Spleen (tissue), 13 donors: ENCODE measurements at places on chromosomes 2 and 18. TPM values are rescaled to one million over a fixed set of nuclear protein-coding genes. Genes with fewer than 3 reads are reported as not detected.
A peak's percentile ranks its signal among the peaks of the same experiment; 100 is the strongest.

- no peaks in the 10 kb centered on the region for H3K36me3 ChIP-seq
- no peak for DNase-seq
- peak overlapping the region; percentile 50 for H3K27ac ChIP-seq
- H3K4me3 ChIP-seq, result no peak overlapping the region
- no peaks in the 10 kb centered on the region for H3K27me3 ChIP-seq
These were observed 152.0 kb upstream of the ZEB2 start for GRCh38 chr2:144671695-144672455.

DNA sequence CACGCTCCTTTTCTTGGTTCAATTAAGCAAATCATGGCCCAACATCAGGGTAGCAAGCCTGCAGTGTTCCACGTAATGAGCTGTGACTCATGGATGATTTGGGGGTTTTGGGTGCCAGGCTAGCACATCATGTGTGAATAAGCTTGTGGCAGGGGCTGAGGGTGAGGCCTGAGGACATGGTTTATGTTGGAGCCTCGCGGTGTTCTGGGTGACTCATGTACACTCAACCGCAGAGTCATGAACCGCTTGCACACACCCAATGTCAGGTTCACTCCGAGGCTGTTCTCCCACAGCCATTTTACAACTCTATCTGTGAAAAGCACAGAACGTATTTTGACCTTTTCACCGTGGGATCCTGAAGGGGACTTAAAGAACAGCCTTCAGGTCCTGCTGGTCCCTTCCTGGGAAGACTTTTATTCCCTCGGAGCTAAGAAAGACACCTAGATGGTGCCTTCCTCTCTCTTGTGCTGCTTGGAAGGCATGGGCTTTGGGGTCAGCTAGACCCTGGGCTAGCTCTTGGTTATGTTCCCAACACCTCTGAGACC lies 139.9 kb upstream of the ZEB2 start:
- no peaks in the 10 kb centered on the region for H3K4me1 ChIP-seq
- no peaks in the 10 kb centered on the region for H3K36me3 ChIP-seq
- no peak overlapping the region for H3K4me3 ChIP-seq

GRCh38 chr18:48521723-48522122 lies 17.1 kb upstream of the CTIF start:
- no peaks in the 10 kb centered on the region for H3K36me3 ChIP-seq
- H3K4me3 ChIP-seq, result no peak overlapping the region

DNA sequence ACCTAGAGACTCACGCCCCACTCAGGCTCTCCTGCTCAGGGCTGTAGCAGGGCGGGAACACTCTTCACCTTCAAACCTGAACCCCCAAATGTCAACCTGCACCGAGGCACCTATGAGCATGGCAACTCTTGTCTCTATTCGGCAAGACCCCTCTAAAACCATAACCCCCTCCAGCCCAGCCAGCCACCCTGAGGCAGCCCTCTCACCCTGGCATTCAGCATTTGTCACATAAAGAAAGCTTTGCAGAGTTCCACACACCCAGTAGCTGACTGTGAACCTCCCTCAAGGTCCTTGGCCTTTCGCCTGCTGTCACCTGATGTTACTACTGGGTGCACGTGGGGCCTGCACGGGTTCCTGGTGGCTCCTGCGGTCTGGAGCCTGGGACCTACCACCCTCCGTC lies 97.2 kb upstream of the ALKAL2 start:
- no peaks in the 10 kb centered on the region for H3K27me3 ChIP-seq
- no peaks in the 10 kb centered on the region for H3K36me3 ChIP-seq
- no peak overlapping the region for H3K27ac ChIP-seq
- H3K4me1 ChIP-seq, result no peaks in the 10 kb centered on the region
- no peak for DNase-seq
- no peak overlapping the region for H3K4me3 ChIP-seq

DNA sequence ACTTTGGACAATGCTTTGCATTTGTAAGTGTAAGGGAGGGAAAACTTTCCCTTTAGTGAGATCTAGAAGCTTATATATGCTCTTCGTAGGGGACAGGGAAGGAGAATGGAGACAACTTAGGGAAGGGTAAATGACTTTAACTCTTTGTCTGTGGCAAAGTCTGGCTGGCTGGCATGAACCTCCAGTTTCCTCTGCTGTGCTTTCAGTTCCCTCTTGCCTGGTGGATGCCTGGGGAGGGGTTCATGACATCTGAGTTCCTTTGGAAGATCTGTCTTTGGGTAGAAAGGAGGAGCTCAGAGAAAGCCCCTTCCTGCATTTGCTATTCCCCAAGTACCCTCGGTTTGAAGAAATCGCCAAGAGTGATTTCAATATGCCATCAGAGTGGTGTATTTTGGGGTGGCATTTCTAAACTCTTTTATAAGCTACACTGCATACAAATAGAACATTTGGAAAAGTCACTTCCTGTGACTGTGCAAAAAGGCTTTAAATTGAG lies 143.6 kb downstream of the VAPA start:
- peaks cover 53% of the 10 kb centered on the region for H3K4me1 ChIP-seq
- peak overlapping the region; percentile 75 for H3K27ac ChIP-seq
- H3K36me3 ChIP-seq, result no peaks in the 10 kb centered on the region
- no peaks in the 10 kb centered on the region for H3K27me3 ChIP-seq

GRCh38 chr2:86623043-86623493 lies 597 bp downstream of the RNF103 start:
- peak; percentile 93 for DNase-seq
- no peaks in the 10 kb centered on the region for H3K36me3 ChIP-seq
- peak overlapping the region; percentile 100 for H3K27ac ChIP-seq
- no peaks in the 10 kb centered on the region for H3K27me3 ChIP-seq

DNA sequence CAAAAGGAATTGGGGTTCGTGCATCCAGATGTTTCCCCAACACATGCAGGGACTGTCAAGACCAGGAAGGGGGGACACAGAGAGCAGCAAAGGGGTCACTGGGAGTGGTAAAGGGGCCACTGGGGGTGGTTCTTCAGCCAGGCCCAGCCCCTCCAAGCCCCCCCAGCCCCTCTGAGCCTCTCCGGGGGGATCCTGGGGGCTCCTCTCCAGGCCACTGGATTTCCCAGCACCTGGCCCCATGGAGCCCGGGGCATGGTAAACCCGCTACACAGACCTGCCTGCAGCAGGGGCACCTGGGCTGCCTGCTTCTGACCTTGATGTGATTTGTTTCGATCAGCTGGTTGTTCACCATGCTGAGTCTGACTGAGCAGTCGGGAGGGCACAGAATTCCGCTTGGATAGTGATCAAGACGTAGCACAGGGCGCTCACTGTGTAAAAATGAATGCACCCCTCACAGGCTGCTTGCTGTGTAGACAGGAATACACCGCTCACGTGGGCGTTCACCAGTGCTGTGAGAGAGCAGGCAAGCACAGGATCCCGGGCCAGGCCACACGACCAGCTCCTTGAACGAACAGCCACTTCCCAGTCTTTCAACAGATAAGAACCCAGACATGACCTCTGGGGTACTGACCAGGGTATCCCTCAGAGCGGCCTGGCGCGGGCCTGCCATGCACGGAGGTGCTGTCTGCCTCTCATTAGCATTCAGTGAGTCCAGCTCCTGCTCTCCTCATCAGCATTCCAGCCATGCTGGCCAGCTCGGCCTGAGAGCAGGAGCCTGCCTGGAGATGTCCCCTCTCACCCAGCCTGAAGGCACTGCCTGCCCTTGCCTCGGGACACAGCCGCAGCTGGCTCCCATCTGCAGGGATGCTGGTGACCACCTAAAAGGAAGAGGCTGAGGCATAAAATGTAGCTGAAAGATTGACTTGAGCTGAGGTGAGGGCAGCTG lies 73.3 kb upstream of the OTOS start:
- no peaks in the 10 kb centered on the region for H3K4me1 ChIP-seq
- no peak overlapping the region for H3K4me3 ChIP-seq
- peaks cover 14% of the 10 kb centered on the region for H3K27me3 ChIP-seq
- H3K27ac ChIP-seq, result no peak overlapping the region

- H3K27ac ChIP-seq, result no peak overlapping the region
- H3K36me3 ChIP-seq, result no peaks in the 10 kb centered on the region
- H3K4me1 ChIP-seq, result peaks cover 44% of the 10 kb centered on the region
- DNase-seq, result no peak
- H3K27me3 ChIP-seq, result no peaks in the 10 kb centered on the region
- H3K4me3 ChIP-seq, result no peak overlapping the region
These were observed 23.5 kb downstream of the GPD2 start for GRCh38 chr2:156459720-156460119.

GRCh38 chr2:9708683-9709538 lies 78.1 kb upstream of the YWHAQ start:
- H3K4me1 ChIP-seq, result peaks cover 11% of the 10 kb centered on the region
- H3K4me3 ChIP-seq, result no peak overlapping the region
- H3K27me3 ChIP-seq, result no peaks in the 10 kb centered on the region
- H3K27ac ChIP-seq, result no peak overlapping the region
- DNase-seq, result no peak

DNA sequence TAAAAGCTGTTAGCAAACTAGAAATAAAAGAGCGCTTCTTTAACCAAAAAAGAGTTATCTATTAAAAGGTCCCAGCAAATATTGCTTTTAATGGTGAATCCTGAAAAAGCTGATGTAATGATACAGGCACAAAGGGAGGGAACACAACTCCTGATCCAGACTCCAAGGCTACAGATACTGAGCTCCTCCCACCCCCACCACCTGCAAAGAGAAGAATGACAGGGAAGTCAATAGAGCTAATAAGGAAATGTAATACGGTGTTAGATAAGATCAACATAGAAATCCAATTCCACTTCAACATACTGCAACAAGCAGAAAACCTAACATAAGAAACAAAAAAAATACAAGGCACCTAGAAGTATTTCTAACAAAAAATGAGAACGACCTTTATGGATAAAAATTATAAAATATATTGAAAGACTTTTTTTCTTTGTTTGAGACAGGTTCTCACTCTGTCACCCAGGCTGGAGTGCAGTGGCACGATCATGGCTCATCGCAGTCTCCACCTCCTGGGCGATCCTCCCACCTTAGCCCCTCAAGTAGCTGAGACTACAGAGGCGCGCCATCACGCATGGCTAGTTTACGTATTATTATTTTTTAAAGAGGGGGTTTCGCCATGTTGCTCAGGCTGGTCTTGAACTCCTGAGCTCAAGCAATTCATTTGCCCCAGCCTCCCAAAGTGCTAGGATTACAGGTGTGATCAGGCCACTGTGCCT lies 192.2 kb downstream of the HDAC4 start:
- no peaks in the 10 kb centered on the region for H3K27me3 ChIP-seq
- peaks cover 7% of the 10 kb centered on the region for H3K36me3 ChIP-seq
- no peak overlapping the region for H3K27ac ChIP-seq
- no peak overlapping the region for H3K4me3 ChIP-seq

GRCh38 chr2:203743441-203743981 lies 37.1 kb downstream of the CD28 start:
- H3K4me1 ChIP-seq, result peaks cover 4% of the 10 kb centered on the region
- no peak overlapping the region for H3K4me3 ChIP-seq
- no peak for DNase-seq
- no peaks in the 10 kb centered on the region for H3K36me3 ChIP-seq

- H3K4me1 ChIP-seq, result no peaks in the 10 kb centered on the region
- H3K36me3 ChIP-seq, result no peaks in the 10 kb centered on the region
- no peaks in the 10 kb centered on the region for H3K27me3 ChIP-seq
- no peak overlapping the region for H3K4me3 ChIP-seq
- DNase-seq, result no peak
These were observed 38.2 kb upstream of the ACTR3 start for GRCh38 chr2:113851640-113852039.

- no peak for DNase-seq
- no peaks in the 10 kb centered on the region for H3K4me1 ChIP-seq
- no peaks in the 10 kb centered on the region for H3K27me3 ChIP-seq
- H3K36me3 ChIP-seq, result no peaks in the 10 kb centered on the region
These were observed 864.6 kb downstream of the SUCLG1 start for GRCh38 chr2:83594241-83595120.

- no peaks in the 10 kb centered on the region for H3K4me1 ChIP-seq
- H3K4me3 ChIP-seq, result no peak overlapping the region
These were observed 587.4 kb upstream of the SETBP1 start for GRCh38 chr18:44093253-44093652.

DNA sequence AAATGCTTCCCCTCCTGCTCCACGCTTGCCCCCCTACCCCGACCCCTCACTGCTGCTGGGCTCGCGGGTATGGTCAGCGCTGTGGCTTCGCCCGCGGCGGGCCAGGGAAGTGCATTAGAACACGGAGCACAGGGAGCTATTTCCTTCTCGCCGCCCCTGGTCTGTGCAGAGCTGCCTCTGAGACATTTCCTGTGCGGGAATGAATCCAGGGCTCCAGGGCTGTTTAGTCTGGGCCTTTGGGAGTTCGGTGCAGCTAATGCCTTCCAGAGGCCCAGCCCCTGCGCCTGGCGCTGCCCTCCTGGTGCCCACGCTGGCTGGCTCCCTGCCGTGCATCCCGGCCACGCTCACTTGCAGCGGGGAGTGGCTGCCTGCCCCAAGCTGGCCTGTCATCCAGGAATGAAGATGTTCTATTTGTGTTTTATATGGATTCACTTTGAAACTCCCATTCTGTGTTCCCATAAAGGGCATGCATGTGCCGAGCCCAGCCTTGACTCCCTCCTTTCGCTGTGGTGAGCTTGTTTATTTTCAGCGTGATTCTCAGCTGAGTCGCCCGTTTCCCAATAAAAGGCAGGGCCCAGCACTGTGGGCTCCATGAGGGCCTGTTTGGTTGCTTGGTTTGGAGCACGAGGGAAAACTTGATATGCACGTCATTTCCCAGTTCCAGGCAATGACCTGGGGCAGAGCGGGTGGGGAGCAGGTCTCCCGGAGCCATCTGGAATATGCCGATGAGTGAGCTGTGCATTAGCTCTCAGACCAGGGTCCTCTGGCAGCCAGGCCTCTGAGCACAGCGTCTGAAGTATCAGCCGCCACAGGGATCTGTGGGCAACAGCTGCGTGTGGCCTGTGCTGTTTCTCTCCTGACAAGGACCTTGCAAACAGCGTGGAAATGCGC lies 42.7 kb downstream of the SH3RF3 start:
- no peak overlapping the region for H3K27ac ChIP-seq
- H3K4me1 ChIP-seq, result peaks cover 12% of the 10 kb centered on the region
- no peak for DNase-seq
- no peaks in the 10 kb centered on the region for H3K27me3 ChIP-seq
- H3K36me3 ChIP-seq, result no peaks in the 10 kb centered on the region
- no peak overlapping the region for H3K4me3 ChIP-seq

GRCh38 chr2:206856513-206856912 lies 82.8 kb upstream of the CPO start:
- no peak for DNase-seq
- H3K27ac ChIP-seq, result no peak overlapping the region
- no peak overlapping the region for H3K4me3 ChIP-seq
- no peaks in the 10 kb centered on the region for H3K27me3 ChIP-seq

The GAREM1 gene
- total RNA-seq, result 6.9 TPM

The STARD7 gene
- 89.8 TPM for total RNA-seq

The REG3G gene
- not detected for total RNA-seq

The DCDC2C gene
- total RNA-seq, result not detected

The NGEF gene
- total RNA-seq, result not detected

The RAX gene
- total RNA-seq, result not detected

The DNER gene
- total RNA-seq, result 0.11 TPM

The SLC14A1 gene
- total RNA-seq, result 26.0 TPM

The RESP18 gene
- not detected for total RNA-seq

The NPHP1 gene
- total RNA-seq, result 1.5 TPM

The SLC5A7 gene
- not detected for total RNA-seq

The SLC16A14 gene
- 15.2 TPM for total RNA-seq

The GPR39 gene
- not detected for total RNA-seq

The ACVR1C gene
- total RNA-seq, result 0.57 TPM

The MAB21L4 gene
- total RNA-seq, result not detected
